ENCODE measurements at places on chromosomes 12 and 14.

- no peak for DNase-seq
These were observed 184.2 kb upstream of the GZMB start for GRCh38 chr14:24818058-24818822.

DNA sequence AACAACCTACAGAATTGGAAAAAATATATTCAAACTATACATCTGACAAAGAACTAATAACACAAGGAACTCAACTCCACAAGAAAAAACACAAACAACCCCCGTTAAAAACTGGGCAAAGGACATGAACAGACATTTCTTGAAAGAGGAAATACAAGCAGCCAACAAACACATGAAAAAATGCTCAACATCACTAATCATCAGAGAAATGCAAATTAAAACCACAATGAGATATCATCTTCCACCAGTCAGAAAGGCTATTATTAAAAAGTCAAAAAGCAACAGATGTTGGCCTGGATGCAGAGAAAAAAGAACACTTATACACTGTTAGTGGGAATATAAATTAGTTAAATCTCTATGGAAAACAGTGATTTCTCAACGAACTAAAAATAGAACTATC, 82.6 kb upstream of the CCDC91 start:
- no peak for DNase-seq

DNA sequence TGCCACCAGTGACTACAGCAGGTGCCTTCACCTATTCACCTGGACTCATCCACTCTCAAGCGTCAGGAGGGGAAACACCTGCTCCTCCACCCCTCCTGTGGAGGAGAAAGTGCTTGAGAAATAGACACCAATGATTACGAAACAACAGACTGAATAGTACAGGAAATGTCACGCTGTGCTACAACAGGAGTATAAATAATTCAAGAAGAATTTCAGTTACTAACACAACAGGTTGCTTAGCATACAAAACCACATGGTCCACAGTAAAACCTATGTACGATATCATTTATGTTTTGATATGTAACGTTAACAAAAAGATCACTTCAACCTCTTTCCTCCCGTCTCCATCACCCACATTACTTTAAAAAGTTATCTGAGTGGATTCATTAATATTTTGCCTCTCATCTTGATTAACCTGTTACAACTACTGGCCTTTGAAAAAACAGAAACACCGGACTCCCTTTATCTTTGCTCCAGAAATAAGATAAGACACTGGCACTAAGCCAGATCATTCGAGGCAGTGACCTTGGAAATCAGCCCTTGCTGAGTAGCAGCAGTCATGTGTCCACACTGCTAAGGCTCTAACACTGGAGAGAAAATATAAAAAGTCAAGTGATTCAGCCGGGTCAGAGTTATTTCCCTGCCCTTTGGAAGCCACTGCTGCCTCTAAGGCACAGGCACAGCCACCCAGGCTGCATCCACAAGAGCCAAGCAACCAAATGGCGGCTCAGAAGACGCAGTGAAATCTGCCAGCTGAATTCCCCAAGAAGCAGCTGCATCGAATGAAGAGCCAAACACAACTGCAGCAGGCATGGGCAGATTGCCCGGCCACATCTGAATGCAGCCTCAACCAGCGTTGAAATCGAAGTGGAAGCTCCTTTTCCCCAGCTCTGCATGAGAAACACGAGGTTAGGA, 40.9 kb downstream of the NT5DC3 start:
- no peak for DNase-seq

DNA sequence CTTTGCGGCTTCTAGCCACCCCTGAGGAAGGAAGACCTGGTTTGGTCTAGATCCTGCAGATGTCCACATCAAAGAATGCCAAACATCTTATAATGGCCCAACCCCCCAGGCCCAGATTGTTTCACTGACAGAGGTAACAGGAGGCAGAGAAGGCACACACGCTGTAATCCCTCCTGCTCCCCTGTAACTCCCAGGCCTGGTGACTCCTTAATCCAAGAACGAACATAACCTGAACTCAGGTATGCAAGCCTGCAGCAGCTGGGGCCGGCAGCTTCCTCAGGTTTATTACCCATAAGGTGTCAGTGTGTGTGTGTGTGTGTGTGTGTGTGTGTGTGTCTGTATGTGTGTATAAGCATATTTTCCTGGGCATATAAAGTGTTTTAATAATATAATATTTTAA, 52.7 kb downstream of the ERH start:
- no peak for DNase-seq

- DNase-seq, result no peak
These were observed 34.8 kb upstream of the CD9 start for GRCh38 chr12:6165395-6165794.

DNA sequence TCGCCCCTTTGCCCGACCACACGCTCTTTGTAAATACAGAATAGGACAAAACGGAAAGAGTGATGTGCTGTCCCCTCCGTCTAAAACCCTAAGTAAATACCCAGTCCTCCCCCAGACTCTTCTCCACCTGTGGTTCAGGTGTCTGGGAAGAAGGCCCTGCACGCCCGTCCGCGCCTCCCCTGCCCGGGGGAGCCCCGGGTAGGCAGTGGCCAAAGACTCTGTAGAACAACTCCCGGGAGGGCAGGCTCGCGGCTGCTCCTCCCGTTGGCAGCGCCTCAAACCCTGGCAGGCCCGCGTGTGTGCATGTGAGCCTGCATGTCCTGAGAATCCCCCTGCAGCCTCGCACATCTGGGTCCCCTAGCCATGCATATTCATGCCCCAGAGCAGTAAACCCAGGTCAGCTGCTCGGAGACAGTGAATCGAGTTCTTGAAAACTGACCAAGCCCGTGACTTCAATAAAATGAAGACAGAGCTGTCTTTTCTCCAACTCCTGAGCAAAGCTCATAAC, 165.8 kb downstream of the MON2 start:
- peak; percentile 17 for DNase-seq

GRCh38 chr14:51006781-51007211, 62.5 kb upstream of the PYGL start:
- DNase-seq, result no peak

DNA sequence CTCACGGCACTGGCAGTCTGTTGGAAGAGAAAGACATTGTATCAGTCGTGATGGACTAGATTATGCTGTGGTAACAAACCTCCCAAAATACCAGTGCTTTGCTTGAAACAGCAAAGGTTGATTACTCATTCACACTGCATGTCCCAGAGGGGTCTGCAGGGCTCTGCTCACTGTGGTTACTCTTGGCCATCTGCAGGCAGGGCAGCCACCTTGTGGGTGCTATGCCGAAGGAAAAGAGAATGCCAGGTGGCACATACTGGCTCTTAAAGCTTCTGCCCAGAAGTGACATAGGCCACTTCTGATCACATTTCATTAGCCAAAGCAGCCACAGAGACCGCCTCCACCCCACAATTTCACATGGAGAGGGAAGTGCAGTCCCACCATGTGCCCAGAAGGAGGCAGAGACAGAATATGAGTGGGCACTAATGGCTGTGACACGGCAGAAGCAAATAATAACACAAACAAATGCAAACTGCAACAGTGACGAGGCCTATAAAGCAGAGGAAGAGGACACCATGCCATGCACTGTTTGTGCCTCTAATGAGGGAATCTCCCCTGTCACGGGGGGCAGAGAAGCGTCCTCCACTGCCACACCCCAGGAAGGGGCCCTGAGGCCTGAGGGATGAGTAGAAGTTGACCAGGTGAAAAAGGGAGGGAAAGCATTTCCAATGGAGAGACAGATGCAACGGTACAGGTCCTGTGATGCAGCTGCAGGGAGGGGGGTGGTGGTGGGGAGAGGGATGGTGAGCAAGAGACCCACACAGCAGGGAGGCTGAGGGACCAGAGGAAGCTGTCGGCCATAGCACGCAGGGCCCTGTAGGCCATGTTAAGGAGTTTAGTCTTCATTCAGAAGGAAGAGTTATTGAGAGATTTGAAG, 51.7 kb upstream of the KICS2 start:
- DNase-seq, result peak; percentile 27

- DNase-seq, result no peak
These were observed 11.4 kb downstream of the RIOX1 start for GRCh38 chr14:73502017-73502619.

DNA sequence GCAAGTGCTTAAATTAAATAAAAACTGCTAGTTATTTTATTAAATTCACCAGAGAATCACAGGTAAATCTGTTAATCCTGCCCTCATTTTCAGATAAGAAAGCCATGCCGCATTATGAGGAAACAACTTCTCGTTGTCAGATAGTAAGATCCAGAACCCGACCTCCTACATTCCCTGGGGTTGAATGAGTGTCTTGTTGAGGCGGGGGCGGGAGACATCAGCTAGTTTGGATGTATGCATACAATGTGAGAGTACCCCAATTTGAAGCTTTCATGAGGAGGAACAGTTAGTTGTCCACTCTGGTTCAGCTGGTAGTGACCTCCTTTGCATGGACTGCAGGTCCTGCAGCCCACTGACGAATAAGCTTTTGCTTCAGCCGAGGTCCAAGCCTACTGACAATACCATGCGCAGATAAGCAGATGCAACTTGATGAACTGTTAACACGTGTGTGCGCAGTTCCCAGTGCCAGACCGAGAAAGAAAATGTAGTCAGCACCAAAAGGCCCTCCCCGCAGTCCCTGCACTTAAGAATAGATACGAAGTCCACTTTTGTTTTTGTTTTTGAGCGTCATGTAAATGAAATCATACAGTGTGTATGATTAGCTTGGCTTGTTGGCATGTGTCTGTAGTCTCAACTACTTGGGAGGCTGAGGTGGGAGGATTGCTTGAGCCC, 34.9 kb downstream of the EVL start:
- peak; percentile 51 for DNase-seq

- DNase-seq, result no peak
These were observed 94.3 kb downstream of the OTX2 start for GRCh38 chr14:56715938-56716337.

DNA sequence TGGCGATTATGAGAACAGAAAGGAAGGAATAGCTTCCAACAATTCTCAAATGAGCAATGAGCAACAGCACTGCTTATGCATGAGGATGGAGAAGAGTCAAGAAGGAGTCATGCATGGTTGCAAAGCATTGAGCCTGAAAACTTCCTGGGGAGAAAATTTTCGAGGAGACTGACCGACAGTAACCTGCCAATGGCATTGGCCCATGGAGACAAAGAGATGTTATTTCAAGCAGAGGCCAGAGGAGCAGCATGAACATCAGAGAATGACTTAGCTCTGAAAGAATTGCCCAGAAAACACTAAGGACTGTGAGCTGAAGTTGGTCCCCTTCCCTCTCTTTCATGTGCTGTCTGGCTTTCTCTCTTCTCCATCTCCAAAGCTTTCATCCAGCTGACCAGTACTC, 343.4 kb downstream of the ADAMTS20 start:
- DNase-seq, result no peak

GRCh38 chr12:52808573-52809160, 5.2 kb downstream of the KRT4 start:
- no peak for DNase-seq

GRCh38 chr12:124655048-124655697, 87.8 kb upstream of the NCOR2 start:
- no peak for DNase-seq

DNA sequence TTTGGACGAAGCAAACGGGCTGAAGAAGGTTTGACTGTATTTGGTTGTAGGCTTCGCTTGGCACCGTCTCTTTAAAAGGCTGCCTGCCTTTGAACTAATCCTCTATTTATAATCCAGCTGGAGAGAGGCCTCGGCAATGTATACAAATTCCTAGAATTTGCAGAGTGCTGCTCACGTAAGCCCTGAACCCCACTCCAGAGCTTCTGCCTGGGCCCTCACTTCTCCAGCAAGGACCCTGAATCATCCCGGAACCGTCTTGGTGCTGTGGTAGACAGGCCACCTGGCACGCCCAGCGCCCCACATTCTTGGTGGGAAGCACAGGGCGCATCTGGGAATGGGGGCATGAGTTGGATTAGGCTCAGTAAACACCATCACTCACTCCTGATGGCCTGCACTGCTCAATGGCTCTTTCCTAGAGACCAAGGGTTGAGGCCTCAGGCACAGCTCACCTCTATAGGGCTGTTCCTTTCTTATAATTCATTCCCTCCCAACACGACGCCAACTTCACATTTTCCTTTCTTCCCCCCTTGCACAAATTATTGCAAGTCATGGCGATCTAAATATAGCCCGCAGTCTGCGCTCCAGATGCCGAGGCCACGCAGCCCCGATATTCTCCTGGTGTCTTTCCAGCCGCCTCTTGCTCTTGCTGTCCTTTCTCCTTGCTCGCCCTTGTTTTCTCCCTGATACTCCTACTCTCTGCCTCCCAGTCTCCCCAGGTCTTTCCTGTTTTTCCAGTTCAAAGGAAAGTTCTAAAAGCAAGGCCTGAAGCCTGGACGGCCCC, 141.0 kb downstream of the ZFP36L1 start:
- DNase-seq, result no peak

DNA sequence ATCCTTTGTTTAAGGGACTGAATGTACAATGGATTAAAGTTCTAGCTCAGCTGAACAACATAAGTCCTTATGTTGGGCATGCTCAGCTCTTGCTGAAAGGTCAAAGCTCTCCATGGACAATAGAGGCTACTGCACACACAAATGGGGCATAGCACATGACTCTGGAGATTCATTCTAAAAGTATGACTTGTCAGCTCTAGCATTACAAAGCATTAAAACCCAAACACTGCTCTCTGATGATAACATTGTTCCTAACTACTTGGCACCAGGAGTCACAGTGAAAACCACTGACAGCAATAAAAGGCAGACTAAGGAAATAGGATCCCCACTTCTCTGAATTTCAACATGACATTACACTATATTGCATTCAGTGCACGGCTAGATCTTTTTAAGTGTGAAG, 21.9 kb upstream of the FSCB start:
- DNase-seq, result no peak

DNA sequence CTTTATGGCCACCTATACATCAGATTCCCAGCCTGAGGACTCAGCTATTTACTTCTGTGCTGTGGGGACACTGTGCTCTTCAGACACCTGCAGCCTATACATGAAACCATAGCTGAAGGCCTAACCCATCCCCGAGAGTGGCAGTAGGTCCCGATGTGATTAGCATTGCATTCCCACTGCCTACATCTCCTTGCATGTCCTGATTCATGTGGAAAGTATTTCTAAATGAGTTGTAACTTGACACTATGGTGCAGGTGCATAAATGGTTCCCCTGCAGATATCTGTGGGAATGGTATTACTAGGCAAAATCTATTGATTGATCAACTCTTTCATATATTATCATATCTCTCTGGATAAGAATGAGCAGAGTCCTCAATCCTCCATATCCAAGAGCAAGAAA, 433.5 kb downstream of the DAD1 start:
- DNase-seq, result no peak

GRCh38 chr12:121934309-121934664, 15.9 kb downstream of the CFAP251 start:
- DNase-seq, result no peak

- no peak for DNase-seq
These were observed 19.4 kb upstream of the MBIP start for GRCh38 chr14:36339816-36340215.

DNA sequence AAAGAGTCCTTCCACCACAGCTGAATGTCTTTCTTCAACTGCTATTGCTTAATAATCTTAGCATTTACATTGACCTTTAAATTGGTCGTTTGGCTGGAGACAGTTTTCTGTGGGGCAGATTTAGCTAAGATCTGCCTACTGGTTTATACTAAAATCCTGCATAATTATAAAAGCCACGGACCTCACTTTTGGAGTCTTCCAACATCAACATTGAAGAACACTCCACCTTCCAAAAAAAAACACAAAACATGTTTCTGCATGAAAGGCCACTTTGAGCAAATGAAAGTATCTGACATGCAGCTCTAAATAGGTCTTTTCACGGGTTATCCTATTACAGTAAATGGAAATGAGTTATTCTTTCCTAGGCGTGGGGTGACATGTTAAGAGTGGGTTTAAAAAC, 57.0 kb upstream of the KRR1 start:
- DNase-seq, result no peak

GRCh38 chr12:9813821-9814798, 13.2 kb upstream of the KLRF1 start:
- DNase-seq, result peak; percentile 94
